T-helper 2 cell (primary cell): ENCODE measurements at places on chromosomes 12 and 14.

DNA sequence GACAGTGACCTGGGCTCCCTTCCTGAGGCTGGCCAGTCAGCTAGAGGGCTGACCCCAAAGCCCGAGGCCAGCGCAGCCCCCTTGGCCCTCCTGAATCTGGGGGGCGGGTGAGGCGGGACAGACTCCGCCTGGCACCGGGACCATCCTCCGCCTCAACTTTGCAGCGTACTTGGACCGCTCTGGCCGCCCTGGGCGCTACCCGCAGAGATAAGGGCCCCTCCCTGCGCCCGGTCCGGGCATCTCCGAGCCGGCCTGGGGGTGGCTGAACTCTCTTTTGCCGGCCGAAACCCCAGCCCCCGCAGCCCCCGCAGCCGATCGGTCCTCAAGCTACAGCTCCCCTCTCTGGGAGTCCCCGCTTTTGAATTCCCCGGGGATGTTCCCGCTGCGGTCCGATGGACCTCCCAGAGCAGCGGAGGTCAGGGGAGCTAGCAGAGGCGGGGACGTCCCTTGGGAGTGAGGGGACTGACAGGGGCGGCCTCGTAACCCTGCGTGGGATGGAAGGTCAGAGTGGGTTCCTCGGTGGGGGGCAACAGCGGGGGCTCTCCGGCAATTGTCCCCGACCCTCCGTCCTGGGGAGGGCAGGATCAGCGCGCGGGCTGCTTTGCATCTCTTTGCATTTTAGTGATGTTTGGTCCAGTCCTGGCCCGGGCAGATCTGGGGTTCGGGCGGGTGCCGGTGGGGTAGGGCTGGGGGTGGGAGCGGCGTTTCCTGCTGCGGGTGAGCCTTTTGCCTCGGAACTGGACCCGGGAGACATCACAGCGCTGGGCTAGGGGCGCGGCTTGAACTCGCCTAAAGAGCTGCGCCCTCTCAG lies at the start of gene CRIP1:
Gene CRIP1, plus strand, starts transcription at position 724 of the 811 bp plus-strand sequence. CDS start 374 bp downstream, outside the sequence.
- no peak for DNase-seq

DNA sequence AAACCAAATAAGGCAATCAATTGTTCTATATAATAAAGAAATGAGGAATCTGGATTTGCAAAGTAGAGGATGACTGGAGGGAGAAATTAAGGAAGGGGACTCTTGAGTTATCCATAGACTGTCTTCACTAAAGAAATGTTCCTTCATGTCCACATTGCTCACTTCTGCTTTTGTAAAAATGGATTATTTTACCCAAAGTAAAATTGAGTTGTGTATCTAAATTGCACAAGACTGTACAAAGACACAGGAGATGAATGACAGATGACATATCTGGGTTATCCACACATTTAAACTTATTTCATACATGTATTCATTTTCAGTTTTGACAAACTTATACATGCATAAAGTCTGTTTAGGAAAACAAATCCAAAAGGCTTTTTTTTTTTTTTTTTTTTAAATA lies 11.3 kb downstream of the ATP2B1 start:
- DNase-seq, result no peak

- DNase-seq, result no peak
Observed at GRCh38 chr12:79262938-79263337, 398.4 kb downstream of the SYT1 start.

- DNase-seq, result no peak
Observed at GRCh38 chr14:61188196-61188595, 92.9 kb downstream of the TMEM30B start.

- no peak for DNase-seq
Observed at GRCh38 chr12:95083938-95084337, 10.5 kb upstream of the NR2C1 start.

DNA sequence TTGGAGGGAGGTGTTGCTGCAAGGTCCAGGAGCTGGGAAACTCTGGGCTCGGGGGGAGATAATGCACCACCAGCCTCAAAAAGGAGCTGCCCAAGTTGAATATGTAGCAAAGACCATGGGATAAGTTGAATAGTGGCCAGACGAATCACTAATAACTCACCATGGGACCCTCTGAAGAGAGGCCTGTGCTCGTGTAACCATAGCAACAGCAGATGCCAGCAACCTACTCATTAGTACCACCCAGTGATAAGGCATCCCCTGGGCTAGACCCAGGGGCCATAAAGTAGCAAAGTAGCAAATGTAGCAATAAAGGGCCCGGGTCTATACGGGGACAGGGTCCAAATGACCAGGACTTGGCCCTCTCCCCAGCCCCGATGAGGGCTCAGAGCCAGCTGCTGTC lies 328.0 kb downstream of the DPF3 start:
- DNase-seq, result no peak

- DNase-seq, result no peak
Observed at GRCh38 chr12:108912361-108912760, 32.5 kb downstream of the DAO start.

DNA sequence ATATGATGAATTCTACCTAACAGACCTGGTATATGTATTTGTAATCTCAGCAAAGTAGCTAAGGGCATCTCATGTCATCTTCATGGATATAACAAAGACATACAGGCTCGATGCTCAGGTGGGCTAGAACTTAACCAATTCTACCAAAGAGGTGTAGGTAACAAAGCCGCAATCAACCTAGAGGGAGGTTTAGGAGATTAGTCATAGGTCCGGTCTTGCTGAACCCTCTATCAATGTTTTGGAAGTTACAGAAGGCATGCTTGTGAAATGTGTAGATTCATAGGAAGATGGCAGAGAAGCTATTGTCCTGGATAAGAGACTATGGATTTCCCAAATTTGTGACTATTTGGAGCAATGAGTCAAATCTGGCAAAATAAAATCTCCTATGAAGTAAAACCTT lies 42.6 kb upstream of the SYCP3 start:
- no peak for DNase-seq

DNA sequence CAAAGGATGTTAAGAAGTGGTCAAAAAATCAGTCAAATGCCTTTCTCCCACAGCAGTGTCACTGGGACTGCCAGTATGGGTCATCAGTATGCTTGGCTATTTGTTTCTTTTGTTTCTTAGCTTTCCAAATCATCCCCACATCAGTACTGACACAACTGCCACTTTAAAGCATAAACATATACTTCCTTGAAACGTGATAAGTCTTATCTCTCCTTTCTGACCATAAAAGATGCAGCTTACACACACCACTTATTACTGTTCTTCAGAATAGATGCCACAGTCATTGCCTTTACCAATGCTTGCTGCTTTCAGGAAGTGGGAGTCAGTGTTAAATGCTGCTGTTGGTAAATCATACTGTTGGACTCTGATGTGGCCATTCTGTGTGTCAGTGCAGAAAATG lies 18.6 kb upstream of the GARIN2 start:
- DNase-seq, result no peak

- no peak for DNase-seq
Observed at GRCh38 chr12:29676676-29677075, 107.1 kb downstream of the TMTC1 start.

GRCh38 chr12:94240171-94240570 lies 91.8 kb downstream of the PLXNC1 start:
- DNase-seq, result no peak

DNA sequence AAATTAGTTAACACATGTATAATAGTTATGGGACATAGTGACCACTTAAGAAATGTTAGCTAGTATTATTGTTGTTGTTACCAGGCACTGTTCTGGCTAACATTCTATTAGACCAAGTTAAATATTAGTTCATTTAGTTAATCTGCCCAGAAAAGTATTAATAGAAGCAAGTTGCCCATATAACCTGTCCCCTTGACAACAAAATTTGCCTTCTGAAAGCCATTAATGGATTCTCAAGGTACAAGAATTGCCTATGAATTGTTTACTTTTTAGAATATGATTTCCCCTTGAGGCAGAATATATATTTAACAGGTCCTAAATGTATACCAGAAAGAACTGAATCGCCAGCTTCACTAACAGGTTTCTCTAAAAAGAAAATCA lies 167.3 kb upstream of the TMCC3 start:
- DNase-seq, result no peak

GRCh38 chr14:87325741-87326140 lies 667.2 kb downstream of the GALC start:
- no peak for DNase-seq

GRCh38 chr14:92175811-92176210 lies 54.0 kb downstream of the CPSF2 start:
- no peak for DNase-seq

- DNase-seq, result no peak
Observed at GRCh38 chr12:124385219-124385969, 90.5 kb downstream of the RFLNA start.

- no peak for DNase-seq
Observed at GRCh38 chr14:87644689-87645088, 348.3 kb downstream of the GALC start.

DNA sequence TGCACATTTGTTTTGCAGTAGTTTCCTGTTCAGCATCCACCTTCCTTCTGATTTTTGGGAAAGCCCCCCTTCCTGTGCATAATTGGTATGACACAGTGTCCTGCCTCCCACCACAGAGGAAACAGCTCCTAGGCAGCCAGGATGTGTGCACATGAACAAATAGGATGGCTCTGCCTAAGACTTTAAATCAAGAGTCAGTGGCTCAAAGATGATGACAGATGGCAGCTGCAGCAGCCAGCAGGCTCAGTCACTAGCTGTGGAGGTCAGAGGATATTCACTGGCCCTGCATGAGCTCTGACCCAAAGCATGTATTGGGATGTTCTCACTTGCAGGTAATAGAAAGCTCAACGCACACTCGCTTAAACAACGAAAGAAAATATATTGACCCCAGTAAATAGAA lies 90.3 kb downstream of the KCNK10 start:
- no peak for DNase-seq

DNA sequence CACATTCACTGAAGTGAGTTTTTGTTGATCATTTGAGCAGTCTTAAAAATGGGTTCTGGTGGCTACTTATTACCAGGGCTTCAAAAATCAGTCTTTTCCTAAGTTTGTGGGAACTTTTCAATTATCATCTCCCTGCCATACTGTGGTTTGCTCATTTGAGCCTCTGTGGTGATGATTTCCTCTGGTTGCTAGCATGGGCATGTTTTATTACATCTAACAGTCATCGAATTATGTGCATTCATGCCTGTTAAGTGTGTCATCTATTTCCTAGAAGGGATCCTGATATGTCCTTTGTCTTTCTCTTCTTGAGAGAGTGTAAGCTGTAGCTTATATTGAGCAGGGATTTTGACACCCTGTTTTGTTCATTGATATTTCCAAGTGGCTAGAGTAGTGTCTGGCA lies 116.8 kb downstream of the WIF1 start:
- no peak for DNase-seq

DNA sequence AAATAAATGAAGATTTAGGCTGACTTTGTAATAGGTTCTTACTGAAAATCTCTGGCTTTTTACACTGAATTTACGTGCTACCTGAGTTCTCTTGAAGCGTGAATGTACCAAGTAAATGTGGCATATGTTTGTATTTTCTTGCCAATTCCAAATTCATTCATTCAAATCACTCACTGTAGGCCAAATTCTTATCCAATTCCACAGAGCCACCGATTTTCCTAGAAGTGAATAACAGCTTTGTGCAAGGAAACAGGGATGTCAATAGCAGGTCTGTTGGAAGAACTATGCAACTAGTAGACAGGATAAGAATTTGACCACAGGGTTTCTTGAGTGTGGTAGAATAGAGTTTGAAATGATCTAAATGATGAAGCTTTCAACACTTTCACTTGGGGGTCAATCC lies 86.8 kb downstream of the SOX5 start:
- DNase-seq, result no peak

DNA sequence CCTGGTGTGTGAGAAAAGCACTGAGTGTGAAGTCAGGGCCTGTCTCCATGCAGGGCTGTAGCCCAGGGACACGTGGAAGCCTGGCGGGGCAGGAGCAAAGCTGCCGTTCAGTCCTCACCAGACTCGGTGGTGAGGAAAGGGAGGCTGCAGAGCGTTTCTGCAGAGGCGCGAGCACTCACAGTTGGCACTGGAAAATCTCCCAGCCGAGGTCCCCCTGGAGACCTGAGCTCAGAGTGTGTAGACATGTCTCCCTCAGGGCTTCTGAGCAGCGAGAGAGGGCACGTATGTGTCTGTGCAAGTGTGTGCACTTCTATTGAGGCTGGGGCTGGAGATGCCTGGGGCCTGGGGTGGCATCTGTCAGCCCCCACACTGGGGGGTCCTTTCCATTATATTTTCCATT lies 11.0 kb upstream of the HHIPL1 start:
- DNase-seq, result no peak

GRCh38 chr12:64053117-64053516 lies 169.0 kb downstream of the KICS2 start:
- no peak for DNase-seq

GRCh38 chr12:30092983-30093617 lies 309.4 kb upstream of the TMTC1 start:
- no peak for DNase-seq

DNA sequence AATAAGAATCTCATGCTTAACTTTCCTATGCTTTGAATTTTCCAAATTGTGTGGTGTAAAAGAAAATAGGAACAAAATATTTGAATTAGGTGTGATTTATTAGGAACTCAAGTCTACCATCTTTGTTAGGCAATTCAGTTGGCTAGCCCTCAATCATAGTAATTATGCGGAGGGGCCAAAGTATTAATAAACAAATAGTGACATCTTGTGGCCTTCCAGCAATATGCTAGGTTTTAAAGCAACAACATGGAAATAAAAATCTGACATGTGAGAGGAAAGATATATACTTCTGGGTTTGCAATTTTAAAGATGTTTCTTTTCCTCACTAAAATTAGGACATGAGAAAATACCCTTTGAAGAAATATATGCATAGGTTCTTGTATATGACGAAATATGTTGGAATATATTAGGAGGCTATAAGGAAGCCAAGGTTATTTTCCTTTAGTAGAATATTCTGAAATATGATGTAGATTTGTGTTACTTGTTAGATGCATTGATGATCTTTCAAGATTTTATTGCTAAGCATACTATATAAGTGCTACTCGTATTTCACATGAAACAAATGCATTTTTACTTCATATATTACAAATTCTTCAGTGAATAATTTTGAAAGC lies 200.4 kb downstream of the PTPRO start:
- DNase-seq, result no peak

GRCh38 chr14:43031598-43031997 lies 1424.9 kb downstream of the LRFN5 start:
- no peak for DNase-seq

DNA sequence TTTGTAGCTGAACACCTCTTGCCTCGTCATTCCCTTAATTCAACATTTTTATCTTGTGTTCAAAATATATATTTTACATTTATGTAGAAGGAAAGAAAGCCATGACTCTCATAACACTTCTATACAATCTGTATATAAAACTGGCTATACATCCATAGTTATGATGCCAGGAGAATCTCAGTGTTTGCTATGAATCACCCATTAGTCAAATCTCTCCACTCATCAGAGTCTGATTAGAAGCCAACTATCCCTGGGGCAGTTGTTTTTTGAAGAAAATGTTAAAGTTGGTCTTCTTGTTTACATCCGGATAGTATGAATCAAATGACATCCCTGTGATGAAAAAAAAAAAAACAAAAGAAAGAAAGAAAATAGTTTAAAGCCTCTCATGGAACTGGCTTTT lies 503.9 kb downstream of the NELL2 start:
- no peak for DNase-seq
